NT2/D1 (cell line): ENCODE measurements at places on chromosomes 3 and 15.

- no peak for DNase-seq
Measured at GRCh38 chr15:45776772-45777171, 141.9 kb downstream of the SQOR start.

DNA sequence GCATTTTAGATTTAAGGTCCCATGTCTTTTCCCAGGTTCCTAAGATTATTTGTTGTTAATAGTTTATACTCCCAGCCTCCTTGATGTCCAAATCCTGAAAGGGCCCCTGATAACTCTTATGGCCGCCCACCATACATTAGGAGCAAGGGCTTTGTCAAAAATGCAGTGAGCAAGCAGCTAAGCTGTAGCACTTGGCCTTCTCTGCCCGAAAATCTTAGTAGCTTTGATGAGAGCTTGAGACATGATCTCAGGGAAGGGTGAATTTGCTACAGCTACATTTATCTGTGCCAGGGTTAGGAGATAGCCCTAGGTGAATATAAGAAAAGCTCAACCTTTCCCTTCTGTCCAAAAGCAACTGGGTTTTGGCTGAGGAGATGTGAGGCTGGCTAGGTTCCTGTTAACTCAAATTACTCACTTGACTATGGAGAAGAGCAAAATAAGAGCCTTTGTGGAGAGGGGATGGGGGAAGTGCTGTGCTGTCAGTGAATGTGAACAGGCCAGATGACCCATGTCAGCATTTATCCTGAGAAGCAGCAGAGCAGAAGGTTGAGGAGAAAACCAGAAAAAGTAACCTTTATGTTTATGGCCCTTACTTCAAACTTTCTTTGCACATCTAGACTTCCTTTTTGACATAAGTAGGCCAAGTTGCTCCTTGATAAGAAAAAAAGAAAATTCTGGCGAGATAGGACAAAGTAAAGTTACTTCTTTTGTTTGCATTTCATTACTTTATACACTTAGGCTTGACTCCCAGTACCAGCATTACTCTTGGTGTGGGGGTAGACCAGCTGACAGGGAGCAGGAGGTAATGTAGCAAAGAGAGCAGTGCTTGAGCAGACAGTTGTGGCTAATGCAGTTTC, 21.1 kb downstream of the MAPK6 start:
- no peak for DNase-seq

DNA sequence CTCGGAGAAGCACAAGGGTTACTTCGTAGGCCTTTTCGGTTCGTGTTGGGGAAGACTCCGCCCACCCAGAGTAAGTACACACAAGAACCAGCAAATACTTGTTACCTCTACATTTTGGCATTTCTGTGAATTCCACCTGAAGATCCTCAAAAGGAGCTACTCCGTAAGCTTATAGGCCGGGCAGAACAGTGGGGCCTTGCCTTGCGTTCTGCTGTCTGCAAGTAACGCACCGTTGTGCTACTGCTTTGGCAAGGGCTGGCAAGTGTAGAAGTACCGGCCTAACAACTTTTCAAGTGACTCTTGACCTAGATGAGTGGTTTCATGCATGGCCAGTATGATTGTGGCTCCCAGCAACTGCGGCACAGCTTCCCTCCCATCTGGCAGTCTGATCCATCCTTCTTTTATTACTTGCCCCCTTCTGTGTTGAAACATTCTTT, 6.4 kb upstream of the DNAAF4 start:
- no peak for DNase-seq

DNA sequence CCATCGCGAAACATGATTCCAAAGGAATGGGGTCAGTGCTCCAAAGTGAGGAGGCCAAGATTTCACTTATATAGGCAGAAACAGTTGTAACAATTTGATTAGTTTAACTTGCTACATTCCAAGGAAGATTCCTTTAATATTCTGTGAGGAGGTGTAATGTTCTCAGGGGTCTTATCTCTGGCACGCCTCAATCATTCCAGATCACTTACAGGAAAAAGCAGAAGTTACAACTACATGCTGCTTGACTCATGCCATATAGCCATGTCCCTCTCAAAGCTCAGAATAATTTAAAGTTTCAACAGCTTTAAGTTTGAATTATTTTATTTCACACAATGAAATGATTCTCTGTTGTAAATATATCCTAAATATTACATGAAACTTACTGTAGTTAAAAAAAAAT, 3.5 kb upstream of the FYTTD1 start:
- DNase-seq = no peak

- DNase-seq = no peak
Measured at GRCh38 chr3:62277986-62278385, 95.4 kb downstream of the FEZF2 start.

- no peak for DNase-seq
Measured at GRCh38 chr15:40043927-40044716, 5.1 kb upstream of the SRP14 start.
